MG63 (cell line): ENCODE measurements at places on chromosomes 7 and 10.

GRCh38 chr7:17625043-17625442, 315.3 kb downstream of the SNX13 start:
- peak; percentile 43 for DNase-seq

GRCh38 chr10:102648269-102648888, 4.1 kb downstream of the TRIM8 start:
- no peak for DNase-seq

- DNase-seq: no peak
Observed at GRCh38 chr7:23237000-23237399, 9.6 kb upstream of the GPNMB start.

GRCh38 chr10:132510174-132510611, 27.4 kb upstream of the INPP5A start:
- no peak for DNase-seq

DNA sequence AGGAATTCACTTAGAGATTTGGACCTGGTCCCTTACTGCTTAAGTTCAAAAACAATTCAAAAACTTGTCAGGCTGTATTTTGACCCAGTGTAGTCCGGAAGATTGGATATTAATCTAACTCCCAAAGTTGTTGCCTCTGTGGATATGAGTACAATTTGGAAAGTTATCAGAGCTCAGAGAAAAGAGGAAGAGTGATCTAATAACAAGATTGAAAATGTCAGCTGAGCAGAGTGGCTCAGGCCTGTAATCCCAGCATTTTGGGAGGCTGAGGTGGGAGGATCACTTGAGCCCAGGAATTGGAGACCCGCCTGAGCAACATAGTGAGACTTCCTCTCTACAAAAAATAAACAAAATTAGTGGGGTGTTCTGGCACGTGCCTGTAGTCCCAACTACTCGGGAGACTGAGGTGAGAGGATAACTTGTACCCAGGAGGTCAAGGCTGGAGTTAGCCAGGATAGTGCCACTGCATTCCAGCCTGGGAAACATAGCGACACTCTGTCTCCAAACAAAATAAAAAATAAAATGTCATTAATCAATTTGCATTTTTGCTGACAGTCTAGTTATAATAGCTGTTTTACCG, 3.2 kb upstream of the ASCC1 start:
- no peak for DNase-seq

- no peak for DNase-seq
Observed at GRCh38 chr7:117871778-117872538, 1.3 kb downstream of the CTTNBP2 start.

DNA sequence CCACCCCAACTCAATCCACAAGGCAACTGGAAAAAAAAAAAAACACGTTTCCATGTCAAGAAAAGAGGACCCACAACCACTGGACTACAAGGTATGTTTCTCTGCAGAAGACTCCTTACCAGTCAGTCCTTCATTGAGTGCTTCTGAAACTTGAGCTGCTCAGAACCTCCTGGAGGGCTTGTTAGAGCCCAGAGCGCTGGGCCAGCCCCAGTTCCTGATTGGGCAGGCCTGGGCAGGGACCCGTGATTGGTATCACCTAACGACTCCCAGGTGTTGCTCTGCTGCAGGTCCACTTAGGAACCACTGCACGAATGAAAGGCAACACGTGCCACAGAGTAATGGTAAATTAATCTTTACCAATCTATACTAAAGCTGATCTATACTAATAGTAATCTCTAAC, 473 bp upstream of the CCDC201 start:
- no peak for DNase-seq

- DNase-seq: no peak
Observed at GRCh38 chr7:13416071-13416470, 573.4 kb downstream of the ETV1 start.

DNA sequence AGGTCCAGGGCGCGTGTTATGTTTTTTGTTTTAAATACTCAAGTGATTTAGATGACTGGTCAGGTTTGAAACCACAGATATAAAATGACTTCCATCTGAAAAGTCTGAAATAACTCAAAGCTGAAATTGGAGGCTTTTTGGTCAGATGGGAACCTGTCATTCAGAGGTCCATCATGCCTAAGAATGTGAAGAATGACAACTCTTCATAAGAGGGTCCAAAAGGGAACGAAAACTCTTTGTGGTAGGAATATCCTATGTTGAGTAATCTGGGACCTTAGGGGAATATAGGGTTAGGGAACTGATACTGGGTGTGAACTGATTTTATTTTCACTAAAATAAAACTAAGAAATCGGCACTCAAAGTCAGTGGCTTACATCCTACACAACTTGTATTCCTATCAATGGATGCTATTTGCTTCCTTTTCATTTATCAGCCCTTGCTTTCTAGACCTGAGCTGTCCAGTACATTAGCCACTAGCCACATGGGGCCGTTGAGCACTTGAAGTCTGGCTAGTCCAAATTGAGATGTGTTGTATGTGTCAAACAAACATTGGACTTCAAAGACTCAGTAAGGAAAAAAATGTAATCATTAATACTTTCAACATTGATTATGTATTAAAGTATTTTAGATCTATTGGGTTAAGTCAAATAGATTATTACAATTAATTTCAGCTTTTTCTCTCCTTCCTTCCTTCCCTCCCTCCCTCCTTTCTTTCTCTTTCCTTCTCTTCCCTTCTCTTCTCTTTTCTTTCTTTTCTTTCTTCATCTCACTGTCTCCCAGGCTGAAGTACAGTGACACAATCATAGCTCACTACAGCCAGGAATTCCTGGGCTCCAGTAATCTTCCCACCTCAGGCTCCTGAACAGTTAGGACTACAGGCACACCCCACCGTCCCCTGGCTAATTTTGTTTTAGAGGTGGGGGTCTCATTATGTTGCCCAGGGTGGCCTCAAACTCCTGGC, 56.5 kb upstream of the KDM7A start:
- no peak for DNase-seq

DNA sequence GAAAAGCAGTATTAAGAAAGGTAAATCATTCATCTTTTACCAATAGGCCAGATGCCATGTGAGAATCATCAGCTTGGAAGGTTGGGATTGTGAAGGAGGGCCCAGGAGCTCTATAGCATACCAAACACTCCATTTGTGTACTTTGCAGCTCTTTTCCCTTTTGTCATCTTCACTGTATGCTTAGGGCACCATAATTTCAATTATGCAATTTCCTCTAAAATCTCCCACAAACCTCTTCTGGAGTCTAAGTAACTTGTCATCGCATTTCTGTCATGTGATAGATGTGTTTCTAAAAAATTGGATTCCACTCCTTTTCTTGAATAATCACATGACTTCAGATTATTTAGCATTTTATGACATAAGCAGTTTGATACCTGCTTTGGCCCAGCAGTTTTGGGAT, 17.9 kb downstream of the RPP30 start:
- DNase-seq: no peak

DNA sequence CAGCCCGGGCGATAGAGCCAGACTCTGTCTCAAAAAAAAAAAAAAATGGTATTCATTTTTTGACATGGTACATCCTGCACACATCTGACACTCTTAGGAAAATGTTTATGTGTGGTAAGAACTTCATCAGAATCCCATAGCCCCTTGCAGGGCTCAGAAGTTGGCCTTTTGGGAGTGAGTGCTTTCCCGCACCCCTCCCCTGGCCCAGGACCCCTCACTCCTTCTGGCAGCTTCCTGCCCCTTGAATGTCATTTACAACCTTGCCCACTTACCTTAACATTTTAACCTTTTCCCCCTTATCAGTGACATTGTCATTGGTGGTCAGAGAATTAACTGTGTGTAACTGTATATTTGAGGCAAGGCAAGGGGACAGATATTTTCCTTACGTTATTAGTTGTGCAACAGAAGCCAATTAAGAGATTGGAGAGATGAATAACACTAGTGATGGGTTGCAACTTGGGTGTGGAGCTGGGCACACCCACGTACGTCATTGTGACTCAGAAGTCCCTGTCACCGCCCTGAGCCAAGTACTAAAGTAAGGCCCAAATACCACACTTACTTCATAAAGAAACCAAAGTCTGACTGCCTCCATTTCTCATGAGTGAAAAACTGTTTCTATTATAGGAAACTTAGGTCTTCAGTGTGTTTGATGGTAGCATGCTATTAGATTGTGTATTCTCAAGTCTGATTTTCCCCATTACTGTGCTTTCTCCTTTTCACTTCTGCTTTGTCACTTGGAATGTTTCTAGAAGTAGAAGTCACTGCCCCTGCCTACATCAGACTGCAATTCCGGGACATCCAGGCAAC, 31.6 kb downstream of the OGDH start:
- DNase-seq: peak; percentile 78

GRCh38 chr7:97117035-97117371, 495 bp upstream of the SDHAF3 start:
- no peak for DNase-seq

- DNase-seq: no peak
Observed at GRCh38 chr7:36010656-36011587, 142.1 kb upstream of the EEPD1 start.

DNA sequence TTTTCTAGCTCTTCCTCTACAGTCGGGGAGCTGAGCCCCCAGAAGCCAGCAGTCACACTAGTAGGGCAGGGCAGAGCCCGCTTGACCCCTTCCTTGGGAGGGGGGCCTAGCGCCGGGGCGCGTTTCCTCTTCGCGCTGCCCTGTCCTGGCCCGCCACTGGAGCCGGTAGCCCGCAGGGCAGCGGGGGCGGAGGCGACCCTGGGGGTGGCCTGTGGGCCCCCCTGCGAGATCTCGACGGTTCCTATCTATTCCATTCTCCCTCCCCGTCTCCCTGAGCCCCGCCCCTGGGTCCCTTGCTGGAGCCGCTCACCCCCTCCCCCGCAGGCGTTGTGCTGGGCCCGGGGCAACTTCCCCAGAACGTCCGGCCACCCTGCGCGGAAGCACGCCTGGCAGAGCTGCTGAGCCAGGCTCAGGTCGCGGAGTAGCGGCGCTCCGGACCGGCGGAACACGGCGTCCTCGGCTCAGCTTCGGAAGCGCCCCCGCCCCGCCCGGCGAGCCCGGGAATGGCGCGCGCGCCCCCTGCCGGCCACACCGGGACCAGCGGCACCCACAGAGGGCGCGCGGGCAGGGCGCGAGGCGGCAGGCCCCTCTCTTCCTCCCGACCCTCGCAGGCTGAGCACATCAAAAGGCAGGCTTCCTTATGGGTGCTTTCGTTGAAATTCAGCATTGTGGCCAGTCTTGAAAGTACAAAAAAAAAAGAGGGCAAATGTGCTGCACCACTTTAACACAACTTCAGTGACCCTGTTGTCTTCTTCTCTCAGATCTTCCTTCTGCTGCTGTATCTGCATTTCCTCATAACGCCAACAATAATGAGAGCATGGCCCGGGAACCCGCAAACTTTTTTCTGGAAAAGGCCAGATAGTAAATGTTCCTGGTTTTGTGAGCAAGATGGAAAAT, 327.6 kb downstream of the TNS3 start:
- DNase-seq: peak; percentile 82

DNA sequence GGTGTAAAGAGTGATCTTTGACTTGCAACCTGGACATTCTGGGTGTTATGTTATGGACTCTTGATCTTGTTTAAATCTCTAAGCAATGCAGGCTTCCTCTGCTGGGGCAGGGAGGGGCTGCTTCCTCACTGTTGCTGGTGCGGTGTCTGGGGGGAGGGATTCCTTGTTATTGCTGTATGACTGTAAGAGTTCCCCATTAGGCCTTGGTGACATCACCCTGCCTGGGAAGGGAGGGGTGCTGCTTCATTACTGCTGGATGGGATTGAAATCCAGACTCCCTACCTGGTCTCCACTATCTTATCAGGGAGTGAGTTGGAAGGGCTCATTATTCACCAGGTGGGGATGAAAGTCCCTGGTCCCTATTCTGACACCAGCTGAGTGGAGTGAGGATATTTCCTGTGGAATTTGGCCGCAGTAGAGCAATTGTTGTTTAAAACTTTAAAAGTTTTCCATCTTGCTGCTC, 8.8 kb downstream of the OGDH start:
- no peak for DNase-seq

- DNase-seq: no peak
Observed at GRCh38 chr10:12357525-12358151, 8.3 kb downstream of the CAMK1D start.

DNA sequence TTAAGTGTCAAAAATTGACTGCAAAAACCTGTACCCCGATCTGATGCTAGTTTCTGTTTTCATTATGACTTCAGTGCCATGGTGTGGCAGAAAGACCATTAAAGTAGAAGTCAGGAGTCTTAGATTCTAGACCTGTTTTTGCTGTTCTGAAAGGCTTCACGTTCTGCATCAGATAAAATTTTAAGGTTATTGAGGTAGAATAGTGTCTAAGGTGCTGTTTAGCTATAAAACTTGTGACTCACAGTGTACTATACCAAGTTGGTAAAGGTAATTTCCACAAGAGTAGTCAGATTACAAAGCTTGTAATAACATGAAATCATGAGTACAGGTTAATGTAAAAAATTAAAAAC, 38.6 kb downstream of the ZNRF2 start:
- DNase-seq: no peak

DNA sequence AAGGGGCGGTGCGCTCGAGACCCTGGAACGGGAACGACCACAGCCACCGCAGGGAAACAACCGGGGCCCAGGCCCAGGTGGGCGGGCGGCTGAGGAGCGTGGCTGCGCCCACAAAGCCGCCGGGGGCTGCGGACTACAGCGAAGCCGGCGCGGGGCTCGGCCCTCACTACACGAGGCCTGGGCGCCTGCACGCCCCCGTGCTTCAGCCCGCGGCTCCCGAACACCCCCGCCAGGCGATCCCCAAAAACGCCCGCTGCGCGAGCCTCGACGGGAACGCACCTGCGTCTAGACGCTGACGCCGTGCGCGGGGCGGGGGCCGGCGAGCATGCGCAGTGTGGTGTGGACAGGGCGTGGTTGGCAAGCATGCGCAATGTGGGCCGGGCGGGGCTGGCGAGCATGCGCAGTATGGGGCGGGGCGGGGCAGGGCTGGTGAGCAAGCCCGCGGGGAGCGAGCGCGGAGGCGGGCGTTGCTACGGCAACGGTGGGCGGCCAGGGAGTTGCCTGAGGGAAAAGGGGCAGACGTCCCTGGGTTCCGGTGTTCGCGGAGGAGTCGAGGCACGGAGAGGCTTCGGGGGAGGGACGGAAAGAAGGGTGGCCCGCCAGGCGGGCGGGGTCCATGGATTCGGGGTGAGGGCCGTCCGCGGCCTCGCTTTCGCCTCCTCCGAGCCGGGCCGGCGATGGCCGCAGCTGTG, at the start of gene RNF32:
RNF32 (plus strand) TSS at position 518 of the 692 bp plus-strand sequence. CDS start 3,104 bp downstream, outside the sequence.
- peak; percentile 91 for DNase-seq

GRCh38 chr7:46322937-46323336, 401.9 kb upstream of the IGFBP3 start:
- DNase-seq: no peak

DNA sequence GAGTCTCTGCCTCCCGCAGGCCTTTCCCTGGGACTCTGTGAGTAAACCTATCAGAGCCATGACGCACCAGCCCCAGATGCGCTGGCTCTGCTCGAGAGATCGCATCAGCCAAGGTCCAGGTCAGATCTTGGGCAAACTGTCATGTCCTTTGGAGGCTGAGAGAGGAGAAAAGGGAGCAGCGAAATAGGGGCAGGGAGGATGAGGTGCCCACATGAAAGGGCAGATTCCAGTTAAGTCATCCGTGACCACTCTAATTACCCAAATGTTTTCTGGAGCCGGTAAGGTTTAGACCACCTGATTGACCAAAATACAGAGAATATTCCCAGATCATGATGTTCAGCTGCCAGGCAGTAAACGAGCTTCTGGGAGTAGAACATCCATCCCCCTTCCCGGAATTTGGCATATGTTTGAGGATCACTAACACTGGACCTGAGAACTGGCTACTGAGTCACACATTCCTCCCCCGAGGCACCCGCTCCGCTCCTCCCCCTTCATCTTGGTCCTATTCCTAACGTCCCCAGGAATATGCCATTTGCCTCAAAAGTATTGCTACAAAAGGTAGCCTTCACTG, 88.0 kb downstream of the FGFR2 start:
- DNase-seq: peak; percentile 88
